Foreskin melanocyte (primary cell): ENCODE measurements at places on chromosomes 13 and 19.

DNA sequence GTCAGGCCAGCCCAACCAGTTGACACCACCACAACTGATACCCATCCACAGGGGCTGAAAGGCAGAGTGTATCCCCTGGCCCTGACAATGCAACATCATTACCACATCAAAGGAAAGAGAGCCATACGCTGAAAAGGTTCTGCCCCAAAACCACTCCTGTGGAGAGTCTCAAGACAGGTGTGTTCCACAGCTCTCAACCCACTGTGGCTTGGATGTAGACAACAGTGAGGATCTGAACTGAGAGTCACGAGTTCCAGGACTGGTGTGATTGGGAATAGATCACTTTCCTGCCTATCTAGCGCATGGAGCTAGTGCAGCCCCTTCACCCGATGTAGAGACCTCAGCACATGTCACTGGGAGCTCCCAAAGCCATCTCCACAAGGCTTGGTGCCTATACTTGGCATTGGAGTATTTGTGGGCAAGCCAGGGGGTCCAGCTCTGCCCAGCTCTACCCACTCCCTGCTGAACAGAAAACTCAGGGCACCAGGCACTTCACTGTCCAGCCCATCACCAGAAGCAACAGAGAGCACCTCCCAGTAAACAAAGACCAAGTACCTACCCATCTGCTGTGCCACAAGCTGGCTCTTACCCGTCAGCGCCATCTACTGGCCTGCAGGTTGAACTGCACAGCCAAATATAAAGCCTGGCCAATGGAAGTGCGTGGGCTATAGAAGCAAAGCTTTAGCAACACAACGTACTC, 579.5 kb downstream of the UQCRFS1 start:
- peak; percentile 66 for DNase-seq

DNA sequence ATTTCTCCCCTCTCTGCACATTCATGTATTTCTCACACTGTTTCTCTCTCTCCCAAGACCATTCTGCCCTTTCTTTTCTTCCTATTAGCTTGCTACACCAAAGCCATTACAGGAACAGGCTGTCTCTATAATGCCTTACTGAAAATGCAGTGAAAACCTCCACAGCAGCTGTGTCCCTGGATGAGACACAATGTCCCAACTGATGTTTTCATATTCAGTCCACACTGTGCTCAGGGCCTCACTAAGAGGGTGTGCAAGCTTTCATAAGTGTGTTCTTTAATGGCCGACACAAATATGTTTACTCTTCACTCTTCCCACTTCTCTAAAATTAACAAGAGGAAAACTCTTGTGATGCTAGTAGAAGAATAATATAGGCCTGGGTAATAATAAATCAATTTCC, 163.4 kb downstream of the KCTD12 start:
- DNase-seq: no peak

GRCh38 chr19:55071129-55071502, 4.6 kb upstream of the EPS8L1 start:
- DNase-seq: no peak

- no peak for DNase-seq
These were observed 8.7 kb upstream of the ZNF444 start for GRCh38 chr19:56132316-56132822.

DNA sequence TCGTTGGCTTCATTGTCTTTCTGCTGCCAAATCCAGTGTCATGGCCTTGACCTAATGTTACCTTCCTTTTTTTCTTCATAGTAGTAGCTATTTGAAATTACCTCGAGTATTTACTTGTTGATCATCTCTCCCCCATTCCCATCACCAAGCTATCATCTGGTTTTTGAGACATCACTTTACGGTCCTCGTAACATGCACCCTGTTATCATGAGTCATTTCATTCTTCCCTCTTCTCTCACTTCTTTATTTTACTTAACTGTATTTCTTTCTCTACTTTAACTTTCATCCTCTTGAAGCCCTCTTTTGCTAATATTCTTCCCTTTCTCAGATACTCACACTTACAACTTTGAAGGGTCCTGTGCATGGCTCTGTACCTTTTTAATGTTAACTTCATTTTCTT, 31.8 kb downstream of the TPP2 start:
- DNase-seq: no peak

- no peak for DNase-seq
These were observed 39.3 kb upstream of the FLT1 start for GRCh38 chr13:28534210-28534609.

DNA sequence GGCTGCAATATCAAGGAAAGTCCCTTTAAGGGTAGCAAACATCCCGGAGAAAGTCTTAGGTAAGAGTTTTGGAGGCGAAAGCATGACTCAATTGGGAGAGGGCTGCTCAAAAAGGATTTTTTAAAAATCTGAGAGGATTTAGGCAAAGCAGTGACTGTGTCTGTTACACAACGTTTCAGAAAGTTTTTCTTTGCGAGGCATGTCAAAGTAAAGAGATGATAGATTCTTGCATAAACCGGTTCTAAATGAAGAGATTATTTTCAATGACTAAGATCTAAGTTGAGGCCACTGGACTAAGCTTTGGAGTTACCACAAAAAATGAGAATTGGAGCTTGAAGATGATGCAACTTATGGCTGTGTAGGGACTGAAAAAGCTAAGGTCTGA, 43.7 kb upstream of the ENOX1 start:
- DNase-seq: no peak
